D721Med (cell line): ENCODE measurements at places on chromosomes 4 and X.

DNA sequence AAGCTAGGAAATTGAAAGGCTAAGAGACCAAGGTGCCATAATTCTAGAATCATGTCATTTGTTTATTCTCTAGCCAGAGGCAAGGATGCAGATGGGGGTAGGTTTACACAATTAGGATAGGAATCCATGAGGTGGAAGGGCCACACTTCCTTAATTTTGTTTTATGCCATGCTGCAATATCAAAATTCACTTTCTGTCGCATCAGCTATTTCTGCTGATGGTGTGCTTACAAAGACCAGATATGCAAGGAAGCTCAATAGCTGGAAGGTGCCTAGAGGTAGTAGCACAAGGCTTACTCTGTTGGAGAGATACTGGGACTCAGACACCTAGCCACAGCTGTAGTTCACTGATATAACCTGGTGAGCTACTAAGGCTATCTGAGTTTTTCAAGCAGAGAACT lies 328.5 kb downstream of the ADGRL3 start:
- DNase-seq = no peak

DNA sequence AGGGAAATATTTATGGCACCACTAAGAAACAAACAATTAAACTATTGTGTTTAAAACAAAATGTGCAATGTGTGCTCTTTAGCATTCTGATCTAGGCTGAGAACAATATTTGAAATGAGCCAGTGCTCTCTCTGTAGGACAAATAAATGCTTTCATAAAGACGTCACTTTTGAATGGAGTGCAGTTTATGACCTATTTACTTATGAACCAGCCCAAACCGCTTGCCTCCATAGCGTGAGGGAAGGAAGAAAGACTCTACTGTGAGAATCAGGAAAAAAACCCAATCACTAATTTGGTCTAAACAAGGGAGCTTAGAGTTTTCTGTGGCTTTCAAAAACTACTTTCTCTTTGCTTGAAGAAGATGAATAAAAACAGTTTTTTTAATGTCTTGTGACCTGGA lies 39.4 kb downstream of the SAT1 start:
- no peak for DNase-seq

DNA sequence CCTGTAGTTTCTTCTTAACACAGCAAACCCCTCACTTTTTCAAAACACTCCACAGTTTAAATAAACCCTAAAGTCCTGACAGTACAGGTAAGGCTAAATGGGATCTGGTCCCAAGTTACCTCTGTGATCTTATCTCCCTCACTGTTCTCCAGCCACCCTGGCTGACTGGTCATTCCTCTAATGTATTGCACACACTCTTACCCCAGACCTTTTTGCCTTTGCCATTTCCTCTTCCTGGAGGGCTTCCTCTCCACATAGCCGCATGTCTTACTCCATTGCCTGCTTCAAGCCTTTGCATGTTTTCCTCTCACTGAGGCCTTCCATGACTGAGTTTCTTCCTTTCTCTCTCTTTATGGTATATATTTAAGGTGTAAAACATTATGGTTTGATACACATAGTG lies 19.5 kb upstream of the ANXA3 start:
- DNase-seq = no peak

- no peak for DNase-seq
Measured at GRCh38 chrX:134570899-134571298, 87.4 kb downstream of the PLAC1 start.

GRCh38 chr4:3414421-3415279 lies 27.1 kb upstream of the HGFAC start:
- DNase-seq = no peak

- DNase-seq = peak; percentile 22
Measured at GRCh38 chr4:122921971-122922876, at the start of gene NUDT6. Gene NUDT6 (minus strand): TSS chr4:122922597. CDS start chr4:122922572, 25 bp downstream.

GRCh38 chrX:2538031-2538757 lies 37.4 kb upstream of the DHRSX start:
- DNase-seq = no peak

DNA sequence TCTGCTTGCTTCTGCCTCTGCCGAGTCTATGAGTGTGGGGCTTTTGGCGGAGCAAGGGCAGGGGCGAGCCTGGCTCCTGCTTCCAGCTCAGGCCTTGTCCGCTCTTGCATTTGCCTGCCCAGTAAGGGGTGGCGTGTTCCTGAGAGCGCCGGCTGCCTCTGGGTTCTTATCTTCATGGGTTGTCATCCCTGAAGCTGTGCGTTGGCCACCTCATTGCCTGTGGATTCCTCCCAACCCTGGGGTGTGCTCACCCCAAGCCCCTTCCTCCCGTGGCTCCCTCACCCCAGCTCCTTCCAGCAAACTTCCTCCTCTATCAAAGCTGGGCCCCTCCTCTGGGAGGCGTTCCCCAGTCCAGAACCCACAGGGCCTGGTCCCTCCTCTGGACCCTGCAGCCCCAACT lies 17.5 kb downstream of the SH3BP2 start:
- no peak for DNase-seq

- DNase-seq = no peak
Measured at GRCh38 chr4:153082322-153083301, 121.6 kb upstream of the TRIM2 start.

DNA sequence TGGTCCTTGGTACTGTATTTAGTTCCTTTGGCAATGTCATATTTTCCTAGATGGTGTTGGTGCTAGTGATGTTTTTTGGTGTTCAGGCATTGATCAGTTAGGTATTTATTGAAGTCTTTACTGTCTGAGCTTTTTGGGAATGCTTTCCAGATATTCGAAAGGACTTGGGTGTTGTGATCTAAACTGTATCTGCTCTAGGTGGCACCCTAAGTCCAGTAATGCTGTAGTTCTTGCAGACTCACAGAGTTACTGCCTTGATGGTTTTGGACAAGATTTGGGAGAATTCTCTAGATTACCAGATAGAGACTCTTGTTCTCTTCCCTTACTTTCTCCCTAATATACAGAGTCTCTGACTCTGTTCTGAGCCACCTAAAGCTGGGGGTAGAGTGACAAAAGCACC lies 513.6 kb upstream of the PITX2 start:
- DNase-seq = no peak

DNA sequence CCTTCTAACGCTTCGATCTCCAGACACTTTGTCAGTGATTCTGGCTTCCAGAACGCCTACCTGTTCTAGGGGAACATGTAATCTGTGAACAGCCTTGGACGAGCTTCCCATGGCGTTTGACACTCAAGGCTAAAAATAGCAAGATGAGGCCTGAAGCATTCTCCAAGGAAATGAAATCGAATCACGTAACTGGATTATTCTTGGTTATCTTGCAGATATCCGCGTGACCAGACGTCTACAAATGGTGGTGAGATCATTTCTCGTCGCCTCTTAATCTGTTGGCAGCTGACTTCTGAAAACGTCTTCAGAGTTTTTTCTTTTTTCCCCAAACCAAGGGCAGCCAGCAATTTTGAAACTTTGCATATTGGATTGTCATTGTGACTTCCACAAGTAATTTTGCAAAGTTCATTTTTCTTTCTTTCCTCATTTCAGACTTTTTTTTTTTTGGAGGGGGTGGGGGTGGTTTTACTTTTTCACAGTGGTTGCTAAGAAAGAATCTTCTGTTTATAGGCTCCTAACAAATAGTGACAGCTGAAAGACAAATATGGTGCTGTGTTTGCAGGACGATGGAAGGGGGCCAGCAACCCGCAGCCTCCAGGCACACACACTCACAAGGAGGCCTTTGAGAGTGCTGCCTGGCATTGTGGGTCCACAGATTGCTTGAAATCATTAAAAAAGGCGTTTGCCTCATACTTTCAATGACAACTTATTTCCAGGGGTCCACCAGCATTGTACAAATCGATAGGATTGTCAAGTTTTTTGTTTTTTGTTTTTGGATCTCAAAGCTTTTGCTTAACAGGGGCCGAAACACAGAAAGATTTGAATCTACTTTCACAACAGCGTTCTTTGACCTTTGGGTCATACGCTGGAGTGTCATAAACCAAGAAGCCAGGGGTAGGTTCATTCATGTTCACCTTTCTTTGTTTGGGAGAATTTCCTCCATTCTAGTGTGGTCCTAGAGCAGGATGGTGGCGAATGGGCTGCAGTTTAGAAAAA lies 32.4 kb upstream of the PDLIM3 start:
- DNase-seq = no peak

GRCh38 chr4:168674077-168674747 lies 177.4 kb downstream of the PALLD start:
- DNase-seq = no peak

- DNase-seq = no peak
Measured at GRCh38 chr4:48665555-48666186, 114.4 kb downstream of the FRYL start.

DNA sequence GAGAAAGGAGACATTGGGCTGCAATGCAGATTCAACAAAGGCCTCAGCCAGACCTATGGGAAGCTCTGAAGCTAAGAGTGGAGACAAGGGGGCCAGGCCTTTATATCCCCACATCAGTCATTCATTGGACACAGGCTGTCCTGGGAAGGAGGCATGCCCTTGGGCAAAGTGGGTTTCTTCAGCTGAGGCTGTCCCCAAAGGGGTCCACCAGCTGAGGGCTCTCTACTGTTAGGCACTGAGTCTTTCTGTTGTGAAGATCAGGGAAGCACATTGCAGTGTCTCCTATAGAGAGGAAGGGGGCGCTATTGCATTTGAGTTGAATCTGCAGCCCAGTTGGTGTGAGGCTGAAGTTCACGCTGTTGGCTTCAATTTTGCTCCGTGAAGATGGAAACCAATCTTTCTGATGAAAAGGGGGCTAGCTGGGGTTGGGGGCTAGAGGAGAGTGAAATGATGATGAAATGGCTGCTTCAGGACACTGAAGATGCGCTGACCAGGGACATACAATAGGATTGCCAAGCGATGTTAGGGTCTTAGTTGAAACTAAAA lies 48.0 kb downstream of the SLC25A5 start:
- peak; percentile 52 for DNase-seq

DNA sequence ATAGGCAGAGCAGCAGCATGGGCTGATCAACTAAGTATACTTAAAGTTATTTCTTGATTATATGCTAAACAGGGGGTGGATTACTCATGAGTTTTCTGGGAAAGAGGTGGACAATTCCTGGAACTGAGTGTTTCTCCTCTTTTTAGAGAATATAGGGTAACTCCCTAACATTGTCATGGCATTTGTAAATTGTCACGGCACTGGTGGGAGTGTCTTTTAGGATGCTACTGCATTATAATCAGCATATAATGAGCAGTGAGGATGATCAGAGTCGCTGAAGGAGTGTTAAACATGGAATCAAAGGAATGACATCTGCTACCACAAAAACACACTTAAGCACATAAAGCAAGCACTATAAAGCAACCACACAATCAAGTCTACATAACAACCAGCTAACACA lies 66.5 kb downstream of the SPIN4 start:
- no peak for DNase-seq

GRCh38 chrX:103607364-103608305 lies at the start of gene TCEAL3:
Gene TCEAL3 (plus strand): TSS chrX:103607963. CDS start chrX:103609065, 1,102 bp downstream.
- DNase-seq = peak; percentile 19

- DNase-seq = no peak
Measured at GRCh38 chr4:77040270-77040669, 35.5 kb downstream of the CCNI start.

- DNase-seq = no peak
Measured at GRCh38 chrX:48613502-48614160, 16.3 kb downstream of the WDR13 start.

GRCh38 chrX:107766470-107767150 lies 9.0 kb downstream of the TSC22D3 start:
- no peak for DNase-seq

DNA sequence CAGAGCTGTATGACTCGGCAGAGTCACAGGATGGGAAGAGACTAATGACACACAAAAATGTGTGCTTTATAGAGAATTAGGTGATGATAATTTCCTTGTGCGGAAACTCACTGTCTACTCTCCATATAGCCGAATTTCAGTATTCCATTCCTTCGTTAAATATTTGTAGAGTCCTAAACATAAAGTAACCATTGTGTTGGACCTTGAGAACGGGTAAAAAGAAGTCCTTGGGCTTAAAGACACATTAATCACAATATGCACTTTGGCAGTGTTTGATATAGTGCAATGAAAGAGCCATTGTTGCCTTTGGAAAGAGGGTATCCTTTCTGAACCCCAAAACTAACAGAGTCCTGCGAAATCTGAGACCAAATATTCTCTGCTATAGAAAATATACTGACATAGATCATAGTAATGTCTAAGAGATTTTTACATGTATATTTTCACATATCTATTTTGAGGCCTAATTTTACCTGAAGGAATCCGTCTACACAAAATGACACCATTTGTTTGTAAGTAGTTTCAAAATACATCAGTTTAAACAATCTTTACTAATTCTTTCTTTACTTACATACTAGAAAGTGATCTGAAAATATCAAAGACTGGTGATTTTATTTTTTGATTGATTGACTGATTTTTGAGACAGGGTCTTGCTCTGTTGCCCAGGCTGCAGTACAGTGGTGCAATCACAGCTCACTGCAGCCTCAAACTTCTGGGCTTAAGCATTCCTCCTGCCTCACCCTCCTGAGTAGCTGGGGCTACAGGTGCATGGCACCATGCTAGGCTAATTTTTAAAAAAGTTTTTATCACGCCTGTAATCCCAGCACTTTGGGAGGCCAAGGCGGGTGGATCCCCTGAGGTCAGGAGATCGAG lies 296.8 kb downstream of the DCTD start:
- no peak for DNase-seq

DNA sequence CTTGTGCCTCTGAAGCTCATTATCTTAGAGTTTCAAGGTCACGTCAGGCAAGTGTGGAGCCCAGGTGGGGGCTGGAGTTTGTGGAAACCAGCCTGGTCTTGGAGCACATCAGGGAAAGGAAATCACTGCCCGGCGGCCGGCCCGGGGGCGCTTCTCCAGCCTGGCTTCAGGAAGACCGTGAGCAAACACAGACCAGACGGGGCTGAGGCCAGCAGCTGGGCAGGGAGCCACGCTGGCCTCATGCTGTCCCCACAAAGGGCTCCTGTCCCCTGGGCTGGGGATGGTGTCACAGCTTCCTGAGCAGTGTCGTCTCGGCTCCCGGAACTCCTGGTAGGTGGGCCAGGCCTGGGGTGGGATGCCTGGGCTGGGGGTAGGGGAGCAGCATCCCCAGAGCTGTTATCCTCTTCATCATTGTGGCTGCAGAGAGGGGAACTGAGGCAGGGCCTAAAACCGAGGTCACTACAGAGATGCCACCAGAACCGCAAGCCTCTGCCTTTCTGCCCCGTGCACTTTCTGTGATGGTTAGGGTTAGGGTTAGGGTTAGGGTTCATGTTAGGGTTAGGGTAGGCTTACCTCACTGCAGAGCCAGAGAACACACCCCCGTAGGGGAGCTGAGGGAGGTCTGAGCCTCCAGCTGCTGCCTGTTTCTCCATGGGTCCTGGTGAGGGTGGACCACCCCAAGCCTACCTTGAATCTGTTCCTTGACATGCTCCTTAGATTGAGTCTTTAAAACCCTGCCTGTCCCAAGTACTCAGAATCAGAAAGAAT lies 77.5 kb downstream of the HTRA3 start:
- DNase-seq = no peak

- no peak for DNase-seq
Measured at GRCh38 chr4:83223781-83224180, 60.8 kb downstream of the COQ2 start.

DNA sequence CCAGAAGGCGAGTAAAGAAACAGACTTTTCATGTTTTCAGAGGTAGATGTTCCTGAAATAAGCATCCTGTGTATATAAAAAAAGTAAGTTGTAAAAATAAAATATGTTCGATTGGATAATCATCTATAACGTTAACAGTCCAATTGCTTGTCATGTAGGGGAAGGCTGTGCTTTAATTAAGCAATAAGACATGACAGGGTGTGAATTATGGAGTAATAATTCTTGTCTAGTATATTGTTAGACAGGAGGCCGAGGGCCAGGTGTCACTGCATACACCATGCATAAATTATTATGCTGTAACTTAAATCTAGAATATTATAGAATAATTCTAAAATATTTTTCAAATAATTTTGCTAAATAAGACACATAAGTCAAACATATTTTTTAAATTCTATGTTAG lies 494.6 kb upstream of the TENM3 start:
- DNase-seq = no peak
